ENCODE measurements at places on chromosomes 3 and 15.
A peak's percentile ranks its signal among the peaks of the same experiment; 100 is the strongest.

GRCh38 chr15:55846116-55846707 is 103.3 kb upstream of the PRTG start:
- peak; percentile 10 for DNase-seq

- no peak for DNase-seq
Measured at GRCh38 chr3:157311633-157312375, 124.8 kb upstream of the PTX3 start.

DNA sequence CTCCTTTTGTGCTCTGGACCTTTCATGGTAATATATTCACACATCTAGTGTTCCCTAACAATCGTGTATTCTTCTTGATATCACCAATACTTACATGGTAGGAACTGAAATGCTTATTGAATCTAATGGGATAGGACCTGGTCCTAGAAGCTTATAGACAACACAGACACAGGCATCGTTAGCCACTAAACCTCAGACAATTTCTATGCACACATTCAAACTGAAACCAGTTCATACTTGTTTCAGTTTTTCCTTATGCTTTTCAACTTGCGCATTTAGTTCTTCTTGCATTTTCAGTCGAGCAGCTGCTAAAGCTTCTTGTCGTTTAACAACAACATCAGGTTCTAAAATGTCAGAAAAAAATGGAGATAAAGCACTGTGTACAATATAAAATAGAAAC is 2.3 kb downstream of the SELENOS start:
- DNase-seq, result no peak

GRCh38 chr15:74044267-74045110 is 37.9 kb downstream of the GOLGA6A start:
- DNase-seq, result no peak

DNA sequence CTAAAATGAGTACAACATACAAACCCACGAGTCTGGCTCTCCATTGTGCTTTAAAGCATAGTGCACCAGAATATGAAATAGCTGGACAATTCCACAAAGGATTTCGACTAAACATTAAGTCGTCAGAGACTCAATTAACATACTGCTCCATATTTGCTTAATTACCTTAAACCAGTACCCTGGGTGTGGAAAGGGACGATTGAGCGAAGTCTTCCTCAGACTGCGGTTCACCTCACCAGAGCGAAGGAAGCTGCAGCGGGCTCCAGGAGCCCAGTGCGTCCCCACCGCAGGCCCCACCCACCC is 218 bp upstream of the TRPC1 start:
- no peak for DNase-seq

DNA sequence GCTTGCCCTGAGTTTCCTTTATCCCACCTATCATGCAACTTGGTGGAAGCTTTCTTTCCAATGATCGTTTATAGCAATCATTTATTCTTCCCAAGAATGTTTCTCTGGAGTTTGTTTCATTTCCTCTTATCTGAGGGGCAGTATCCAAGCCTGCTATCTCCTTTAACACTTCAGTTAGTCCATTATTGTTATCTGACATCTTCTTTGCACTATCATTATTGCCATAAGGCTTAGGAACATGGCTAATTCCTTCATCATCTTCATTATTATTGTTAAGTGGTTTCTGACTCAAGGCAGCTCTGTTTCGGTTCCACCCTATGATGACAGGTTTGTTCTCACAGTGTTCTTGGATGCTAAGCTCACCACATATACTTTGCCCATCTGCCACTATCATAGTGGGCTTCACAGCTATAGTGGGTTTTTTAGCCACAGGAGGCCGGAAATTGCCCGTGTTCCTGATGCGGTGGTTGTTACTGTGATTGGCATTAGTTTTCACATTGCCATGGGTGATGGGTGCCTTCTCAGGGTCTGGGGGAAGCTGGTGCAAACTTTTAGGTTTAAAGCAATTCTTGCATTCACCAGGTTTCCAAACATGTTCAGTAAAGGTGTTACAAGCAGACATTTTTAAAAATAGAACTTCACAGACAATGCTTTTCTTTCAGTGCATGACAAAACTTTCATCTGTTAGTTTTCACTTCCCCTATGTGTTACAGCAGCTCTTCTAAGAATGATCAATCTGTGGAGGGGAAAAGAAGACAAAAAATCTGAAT is 110.6 kb upstream of the TSPAN3 start:
- DNase-seq, result no peak

- DNase-seq, result no peak
Measured at GRCh38 chr3:139601191-139601961, 61.8 kb upstream of the RBP1 start.

GRCh38 chr15:90956274-90957030 is 1.8 kb downstream of the RCCD1 start:
- DNase-seq, result peak; percentile 10

Measured in T-helper 2 cell (primary cell).